ENCODE measurements at places on chromosomes 12 and 14.

- no peak for DNase-seq
Measured at GRCh38 chr14:75318353-75318752, 39.7 kb downstream of the FOS start.

GRCh38 chr12:29147731-29148595, 1.1 kb upstream of the FAR2 start:
- DNase-seq, result peak; percentile 38

- DNase-seq, result peak; percentile 50
Measured at GRCh38 chr12:106149096-106149784, 10.5 kb upstream of the NUAK1 start.

DNA sequence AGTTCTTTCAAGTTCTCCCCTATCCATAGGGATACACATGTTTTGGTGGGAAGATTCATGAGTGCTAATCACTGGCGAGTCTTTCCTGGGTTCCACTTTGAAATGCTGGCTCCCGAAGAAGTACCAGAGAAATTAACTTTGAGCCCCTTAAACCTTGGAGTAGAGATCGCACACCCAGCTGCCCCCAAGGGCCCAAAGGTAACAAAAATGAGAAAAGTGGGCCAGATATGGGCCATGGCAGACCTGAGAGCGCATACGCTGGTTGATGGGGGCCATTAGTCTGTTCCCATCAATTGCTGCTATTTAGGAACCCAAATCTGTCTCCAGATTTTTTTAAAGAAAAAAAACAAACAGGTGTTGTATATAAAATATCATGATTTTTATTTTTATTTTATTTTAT, 2.1 kb downstream of the GSTZ1 start:
- DNase-seq, result no peak

DNA sequence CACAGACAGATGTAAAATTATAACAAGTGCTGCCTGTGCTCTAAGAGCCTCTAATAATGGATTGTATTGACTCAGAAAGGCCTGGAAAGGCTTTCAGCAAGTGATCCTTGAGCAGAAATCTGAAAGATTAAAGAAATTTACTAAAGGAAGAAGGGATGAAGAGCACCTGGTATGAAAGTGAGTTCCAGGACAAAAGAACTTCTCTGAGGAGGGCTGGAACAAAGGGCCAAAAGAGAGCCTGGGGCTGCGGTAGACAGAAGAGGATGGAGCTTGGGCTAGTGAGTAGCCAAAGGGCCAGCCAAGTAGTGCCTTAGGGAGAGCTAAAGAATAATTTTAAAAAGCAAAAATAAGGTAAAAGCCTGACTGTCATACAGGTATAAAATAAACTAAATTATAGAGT, 44.0 kb downstream of the BCAT1 start:
- no peak for DNase-seq

DNA sequence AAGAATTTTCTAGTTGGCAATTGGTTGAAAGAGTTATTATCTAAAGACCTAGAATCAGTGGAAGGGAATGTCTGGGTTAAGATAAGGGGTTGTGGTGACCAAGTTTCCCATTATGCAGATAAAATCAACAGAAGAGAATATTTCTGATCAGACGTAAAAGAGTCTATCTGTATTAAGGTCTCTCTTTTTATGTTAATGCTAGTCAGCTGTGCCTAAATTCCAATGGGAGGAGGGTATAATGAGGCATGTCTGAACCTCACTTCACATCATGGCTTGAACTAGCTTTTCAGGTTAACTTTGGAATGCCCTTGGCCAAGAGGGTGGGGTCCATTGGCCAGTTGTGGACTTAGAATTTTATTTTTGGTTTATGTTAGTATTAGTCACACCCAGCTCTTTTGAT, 34.3 kb upstream of the CHST11 start:
- no peak for DNase-seq

- peak; percentile 38 for DNase-seq
Measured at GRCh38 chr12:118059341-118060191, 1.4 kb downstream of the WSB2 start.
